Activated T-helper 1 cell treated with anti-CD3 and anti-CD28 coated beads, Interleukin-2, amount 50 U/mL, for 16 hours (primary cell): ENCODE measurements at places on chromosomes 2 and 18.

- no peak for DNase-seq
These were observed 60.1 kb upstream of the CD28 start for GRCh38 chr2:203646266-203646864.

GRCh38 chr18:79875531-79875919, 75.9 kb downstream of the SLC66A2 start:
- no peak for DNase-seq

GRCh38 chr2:48276626-48277025, 253.3 kb upstream of the STON1 start:
- DNase-seq, result no peak

DNA sequence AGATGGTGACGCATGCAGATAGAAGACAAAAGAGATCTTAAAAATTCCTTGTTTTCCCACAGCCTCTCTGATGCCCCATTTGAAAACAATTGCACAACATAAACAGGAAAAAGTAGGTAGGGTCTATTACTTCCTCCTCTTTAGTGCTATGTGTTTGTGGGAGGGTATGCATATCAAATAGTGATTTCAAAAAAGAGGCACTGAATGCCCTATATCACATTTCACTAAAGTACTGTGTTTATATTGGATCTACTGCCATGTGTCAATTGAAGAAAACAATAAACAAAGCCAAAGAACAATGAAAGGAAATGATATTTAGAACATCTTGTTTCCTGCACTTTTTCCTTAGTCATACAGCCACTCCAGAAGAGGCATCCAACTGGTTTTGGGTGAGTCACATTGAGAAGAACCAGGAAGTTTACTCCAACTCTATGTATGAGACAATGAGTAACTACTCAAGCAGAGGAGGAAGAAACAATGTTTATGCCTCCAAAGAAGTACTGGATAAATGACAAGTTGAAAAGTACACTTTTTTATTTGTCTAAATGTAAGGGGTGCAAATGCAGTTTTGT, 583.6 kb downstream of the FBXO15 start:
- no peak for DNase-seq

GRCh38 chr18:49723648-49724180, 89.6 kb downstream of the ACAA2 start:
- DNase-seq, result no peak

- DNase-seq, result no peak
These were observed 39.4 kb upstream of the ZNF397 start for GRCh38 chr18:35201256-35201931.

DNA sequence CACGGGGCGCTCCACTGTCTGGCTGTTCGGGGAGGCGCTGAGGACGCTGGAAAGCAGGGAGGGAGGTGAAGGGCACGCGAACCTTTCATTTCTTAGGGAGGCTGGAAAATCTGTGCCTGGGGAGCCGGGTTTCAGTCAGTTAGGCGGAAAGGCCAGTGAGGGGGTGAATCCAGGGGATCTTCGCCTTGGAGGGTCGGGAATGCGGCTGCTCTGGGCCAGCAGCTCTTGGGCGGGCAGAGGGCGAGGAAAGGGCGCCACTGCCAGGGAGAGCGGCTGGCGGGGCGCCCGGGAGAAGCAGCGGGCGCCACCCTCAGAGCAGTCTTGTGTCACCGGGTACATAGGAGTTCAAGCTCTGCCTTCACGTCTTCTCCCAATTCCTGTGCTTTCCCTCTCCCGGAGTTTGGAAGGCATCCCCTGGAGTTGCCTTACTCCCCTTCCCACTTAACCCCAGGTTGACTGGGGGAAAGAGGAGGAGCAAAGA, 1.4 kb downstream of the CCDC85A start:
- DNase-seq, result no peak

- DNase-seq, result no peak
These were observed 22.9 kb downstream of the IL36A start for GRCh38 chr2:113028112-113028511.

- peak; percentile 38 for DNase-seq
These were observed 8.1 kb downstream of the LBH start for GRCh38 chr2:30239308-30239985.

GRCh38 chr18:77078690-77079070, 53.9 kb downstream of the MBP start:
- no peak for DNase-seq

GRCh38 chr2:232621186-232621585, 12.2 kb upstream of the EFHD1 start:
- no peak for DNase-seq

DNA sequence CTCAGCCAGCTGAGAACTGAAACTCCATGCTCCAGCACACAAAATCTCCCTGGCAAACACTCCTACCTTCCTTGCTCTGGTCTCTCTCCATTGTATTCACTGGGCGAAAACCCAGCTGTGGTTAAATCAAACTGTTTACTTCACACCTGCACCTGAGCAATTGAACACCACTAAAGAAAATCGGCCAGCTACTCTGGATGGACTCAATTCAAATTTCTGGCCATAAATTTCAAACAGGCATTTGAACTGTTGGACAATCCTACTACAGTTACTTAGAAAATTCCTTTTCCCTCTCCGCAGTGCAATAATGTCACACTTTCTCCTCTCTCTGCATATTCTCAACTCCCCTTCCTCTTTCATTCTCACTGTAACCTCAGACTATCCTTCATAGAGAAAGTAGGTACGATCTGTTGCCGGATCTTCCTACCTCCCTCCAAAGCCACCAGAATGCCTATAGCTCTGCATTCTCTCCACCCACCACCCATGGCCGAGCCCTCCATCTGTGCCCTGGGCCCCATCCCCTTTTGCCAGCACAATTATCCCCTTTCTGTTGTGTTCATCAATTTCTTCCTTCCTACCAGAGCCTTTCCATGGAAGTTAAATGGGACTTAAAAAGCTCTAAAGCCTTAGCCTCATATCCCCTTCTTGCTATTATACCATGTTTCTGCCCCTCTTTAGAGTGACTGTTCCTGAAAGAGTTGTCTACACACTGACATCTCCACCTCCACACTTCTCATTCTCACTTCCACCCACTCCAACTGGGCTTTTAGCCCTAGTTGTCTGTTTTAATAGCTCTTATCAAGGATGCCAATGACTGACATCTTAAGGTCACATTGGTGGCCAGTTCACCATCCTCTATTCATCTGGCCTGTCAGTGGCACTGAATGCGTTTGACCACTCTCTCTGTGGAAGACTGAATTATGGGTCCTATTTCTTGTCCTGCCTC, 127.5 kb upstream of the SLC1A4 start:
- no peak for DNase-seq

DNA sequence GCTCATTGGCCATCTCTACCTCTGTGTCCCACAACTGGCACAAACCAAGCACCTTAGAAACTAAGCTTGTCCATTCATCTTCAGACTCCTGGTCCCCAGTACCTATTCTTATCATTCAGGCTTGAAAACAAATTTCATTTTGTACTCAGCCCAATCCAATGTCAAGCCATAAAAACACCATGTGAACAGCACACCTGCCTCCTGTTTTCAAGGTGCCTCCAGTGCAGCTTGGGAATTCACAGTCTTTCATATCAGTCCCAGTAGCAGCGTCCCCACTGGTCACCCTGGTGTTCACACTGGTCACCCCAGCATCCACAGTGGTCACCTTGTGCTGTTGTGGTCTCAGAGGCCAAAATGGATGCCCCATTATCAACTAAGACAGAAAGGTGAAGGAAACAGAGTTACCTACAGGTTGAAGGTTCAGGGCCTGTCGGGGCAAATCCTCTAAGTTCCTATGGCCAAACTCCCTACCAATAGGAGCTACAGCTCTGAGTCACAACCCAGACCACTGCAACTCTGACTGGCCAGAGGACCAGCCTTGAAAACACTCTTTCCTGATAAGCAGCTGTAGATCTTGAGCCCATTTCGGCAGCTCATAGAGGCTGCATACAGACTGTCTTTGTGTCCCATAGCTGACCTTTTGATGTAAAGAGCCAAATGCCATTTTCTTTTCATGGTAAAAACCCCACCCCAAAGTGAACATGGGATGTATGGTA, 259.5 kb upstream of the RAB12 start:
- no peak for DNase-seq

DNA sequence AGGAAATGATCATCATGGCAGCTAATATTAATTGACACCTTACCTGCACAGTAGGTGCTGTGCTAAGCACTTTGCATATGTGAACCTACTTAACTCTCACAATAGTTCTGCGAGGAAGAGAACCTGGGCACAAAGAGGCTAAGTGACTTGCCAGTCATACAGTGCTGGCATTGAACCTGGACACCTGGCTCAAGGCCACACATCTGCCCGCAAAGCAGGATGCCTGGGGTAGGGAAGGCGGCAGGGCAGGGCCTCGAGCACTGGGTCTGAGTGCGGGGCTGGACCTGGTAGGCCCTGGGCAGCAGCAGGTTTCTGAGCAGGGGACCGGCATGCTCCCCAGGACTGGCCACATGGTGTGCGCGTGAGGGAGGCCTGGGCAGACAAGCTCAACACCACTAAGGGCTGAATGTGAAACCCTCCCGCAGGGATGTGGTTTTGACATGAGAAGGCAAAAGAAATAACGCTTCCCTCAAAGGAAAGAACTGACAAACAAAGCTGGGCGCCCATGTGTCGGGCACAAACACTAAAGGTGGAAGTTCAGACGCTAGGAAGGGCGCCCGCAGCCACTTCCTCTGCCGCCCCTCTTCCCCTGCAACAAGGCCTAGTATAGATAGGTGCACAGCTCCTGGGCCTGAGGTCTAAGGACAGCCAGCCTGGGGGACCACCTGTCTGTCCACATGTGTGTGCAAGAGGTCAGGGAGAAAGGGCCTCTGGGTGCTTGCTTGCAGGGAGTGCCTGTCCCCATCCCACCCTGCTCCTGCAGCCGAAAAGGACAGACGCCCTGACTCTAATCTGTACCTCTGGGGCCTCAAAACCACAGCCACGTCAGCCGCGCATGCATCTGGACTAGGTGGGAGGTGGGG, 92.5 kb downstream of the ZFP36L2 start:
- DNase-seq, result peak; percentile 58

GRCh38 chr18:60508108-60508507, 135.5 kb upstream of the MC4R start:
- DNase-seq, result no peak

GRCh38 chr18:58793361-58793760, 71.3 kb upstream of the ZNF532 start:
- no peak for DNase-seq

- no peak for DNase-seq
These were observed 695.9 kb upstream of the LRRTM4 start for GRCh38 chr2:78218066-78218465.

DNA sequence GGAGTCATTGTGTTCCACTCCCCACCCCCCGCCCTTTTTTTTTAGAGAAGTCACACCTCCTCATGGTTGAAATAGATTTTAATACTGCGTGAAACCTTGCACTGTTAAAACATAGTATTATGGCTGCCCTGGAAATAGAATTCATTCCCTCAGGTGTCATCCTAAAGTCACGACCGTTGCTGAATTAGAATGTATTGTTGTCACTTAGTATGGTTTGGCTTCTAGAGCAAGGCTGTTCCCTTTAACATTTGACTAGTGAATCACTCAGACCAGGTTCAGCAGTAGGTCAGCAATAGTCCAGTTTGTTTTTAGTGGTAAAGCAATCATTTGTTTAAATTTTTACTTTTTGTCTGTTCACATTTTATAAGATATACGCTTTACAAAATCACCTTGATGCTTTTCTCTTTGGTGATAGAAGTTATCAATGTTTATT, 1.2 kb downstream of the BABAM2 start:
- DNase-seq, result no peak

GRCh38 chr2:172710584-172711047, 25.0 kb upstream of the RAPGEF4 start:
- no peak for DNase-seq

DNA sequence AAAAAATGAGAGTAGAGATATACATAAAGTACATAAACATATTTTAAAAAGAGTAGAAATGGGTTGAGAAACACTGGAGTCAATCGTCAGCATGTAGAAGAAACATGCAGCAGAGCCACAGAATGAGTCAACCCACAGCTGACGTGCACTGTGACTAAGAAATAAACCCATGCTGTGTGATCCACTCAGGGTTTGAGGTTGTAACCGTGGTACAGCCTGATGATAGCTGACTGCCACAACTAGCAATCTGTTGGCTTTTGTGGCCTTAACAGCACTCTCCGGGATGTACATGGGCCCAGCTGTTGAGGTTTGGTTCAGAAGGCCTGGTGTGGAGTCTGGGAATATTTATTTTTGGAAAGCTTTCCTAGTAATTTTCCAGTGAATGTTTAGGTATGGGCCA, 554.4 kb upstream of the MEX3C start:
- no peak for DNase-seq

DNA sequence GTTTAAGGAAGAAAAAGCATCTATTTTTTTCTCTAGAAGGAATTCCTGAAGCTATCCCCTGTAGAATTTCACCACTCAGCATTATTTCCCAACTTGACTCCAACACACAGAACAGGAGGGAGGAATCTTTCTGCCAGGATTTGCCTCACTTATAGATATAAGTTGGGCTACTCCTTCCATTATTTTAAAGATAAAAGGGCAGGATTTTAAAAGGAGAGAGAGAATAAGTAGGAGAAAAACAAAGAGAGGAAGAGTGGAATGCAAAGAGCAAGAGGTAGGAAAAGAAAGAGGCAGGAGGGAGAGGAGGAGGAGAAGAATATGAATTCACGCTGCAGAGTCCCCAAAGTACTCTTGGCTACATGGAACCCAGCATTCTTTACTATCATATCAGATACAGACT, 182.5 kb downstream of the TCF4 start:
- DNase-seq, result no peak

DNA sequence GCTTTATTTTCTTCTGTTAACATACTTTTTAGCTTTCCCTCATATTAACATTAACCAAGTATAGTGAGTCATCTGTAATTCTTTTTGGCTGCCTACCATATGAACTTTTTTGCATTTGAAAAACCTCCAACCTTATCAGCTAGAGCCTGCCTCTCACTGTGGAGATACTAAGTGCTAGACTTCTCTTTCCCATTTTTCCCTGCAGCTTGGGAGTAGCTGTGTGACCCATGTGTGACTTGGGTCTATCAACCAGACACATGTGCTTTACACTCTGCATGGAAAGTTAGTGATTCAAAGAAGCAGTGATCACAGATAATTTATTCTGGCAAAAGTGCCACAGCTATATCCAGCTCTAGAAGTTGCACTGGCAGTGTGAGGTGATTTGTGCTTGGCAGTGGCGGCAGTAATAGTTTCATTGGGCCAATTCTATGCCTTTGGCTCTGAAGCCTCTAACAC, 36.3 kb downstream of the PREPL start:
- no peak for DNase-seq

- DNase-seq, result no peak
These were observed 535.2 kb downstream of the TDRD15 start for GRCh38 chr2:21658907-21659477.

- no peak for DNase-seq
These were observed 237.4 kb upstream of the REV1 start for GRCh38 chr2:99727199-99727598.
